ENCODE measurements at places on chromosomes 4 and X.

DNA sequence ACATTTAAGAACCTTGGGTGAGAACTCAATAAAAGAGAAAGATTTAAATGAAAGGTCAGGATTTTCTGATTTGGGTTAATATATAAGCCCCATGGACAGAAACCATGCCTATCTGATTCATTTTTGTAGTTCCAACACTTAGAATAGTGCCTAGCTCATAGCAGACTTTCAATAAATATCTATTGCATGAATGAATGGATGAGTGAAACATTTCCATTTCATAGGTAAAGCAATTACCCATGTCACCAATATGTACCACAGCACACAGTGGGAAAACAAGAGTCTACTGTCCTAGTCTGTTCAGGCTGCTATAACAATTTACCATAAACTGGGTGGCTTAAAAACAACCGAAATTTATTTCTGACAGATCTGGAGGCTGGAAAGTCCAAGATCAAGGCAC, 63.9 kb upstream of the PTPN13 start:
- no peak for DNase-seq

DNA sequence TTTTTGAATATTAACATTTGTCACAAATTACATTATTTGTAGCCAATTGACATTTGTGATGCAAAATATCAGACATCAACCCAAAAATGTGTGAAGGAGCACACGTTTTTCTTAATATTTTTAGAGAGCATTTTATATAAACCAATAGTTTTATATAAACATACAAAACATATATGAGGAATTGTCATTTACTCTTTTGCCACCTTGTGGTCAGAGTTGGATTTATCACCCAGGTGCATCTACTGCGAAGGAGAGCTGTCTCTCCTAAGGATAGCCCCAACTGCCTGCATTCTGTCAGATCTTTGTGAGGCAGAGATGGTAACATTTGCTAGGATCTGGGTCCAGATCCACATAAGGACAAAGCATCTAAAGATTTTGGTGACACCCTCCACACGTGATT, 2.5 kb upstream of the USP27X start:
- DNase-seq: no peak

GRCh38 chr4:169988252-169988651, 37.9 kb downstream of the MFAP3L start:
- no peak for DNase-seq

DNA sequence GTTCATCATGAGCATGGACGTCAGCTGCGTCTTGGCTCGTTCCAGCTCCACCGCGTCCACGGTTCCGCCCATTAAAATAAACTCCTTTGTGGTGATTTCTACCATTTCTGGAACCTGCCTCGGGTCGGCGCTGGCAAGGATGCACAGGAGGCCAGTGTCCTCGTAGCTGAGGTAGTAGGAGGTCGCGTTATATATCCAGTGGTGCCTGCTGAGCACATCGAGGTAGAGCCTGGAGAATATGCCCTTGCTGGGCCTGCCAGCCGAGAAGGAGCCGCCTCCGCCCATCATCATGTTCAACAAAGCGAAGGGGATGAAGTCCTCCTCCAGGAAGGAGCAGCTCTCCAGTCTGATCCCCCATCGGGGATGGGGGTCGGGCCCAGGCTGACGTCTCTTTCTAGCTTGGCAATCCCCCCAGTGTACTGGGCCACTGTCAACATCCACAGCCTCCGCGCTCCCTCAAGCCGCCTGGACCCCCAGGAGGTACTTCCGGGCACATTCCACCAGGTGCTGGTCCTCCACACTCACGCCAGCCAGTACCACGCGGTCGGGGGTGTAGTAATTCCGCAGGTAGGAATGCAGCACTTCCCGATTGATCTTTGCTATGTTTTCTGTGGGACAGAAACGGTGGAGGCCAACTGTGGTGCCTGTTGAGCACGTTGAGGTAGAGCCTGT, 120.9 kb upstream of the GRID2 start:
- no peak for DNase-seq
